ENCODE measurements at places on chromosomes 1 and 21.
A peak's percentile ranks its signal among the peaks of the same experiment; 100 is the strongest.

DNA sequence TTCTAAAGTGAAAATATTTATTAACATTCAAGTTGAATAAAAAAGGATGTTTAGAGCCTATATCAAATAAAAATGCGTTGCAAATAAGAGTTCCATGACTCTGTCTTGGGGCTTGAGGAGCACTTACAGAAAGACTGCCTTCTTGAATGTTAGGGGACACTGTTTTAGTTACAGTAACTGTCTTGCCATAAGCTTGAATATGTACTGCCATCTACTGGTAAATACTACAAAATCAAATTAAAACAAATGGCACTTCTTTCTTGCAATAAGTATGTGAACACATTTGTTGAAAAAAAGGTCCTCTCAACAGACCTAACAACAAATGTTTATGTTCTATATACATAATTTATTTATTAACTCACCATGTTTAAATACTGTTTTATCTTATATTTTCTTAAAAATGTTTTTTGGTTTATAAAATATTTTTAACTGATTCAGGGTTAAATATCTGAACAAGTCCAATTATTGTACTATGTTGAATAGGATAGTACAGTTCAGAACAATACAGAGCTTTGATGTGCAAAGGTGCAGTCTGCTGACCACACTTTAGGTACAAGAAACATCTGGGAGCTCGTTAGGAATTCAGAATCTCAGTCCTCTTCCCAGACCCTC, 199.5 kb downstream of the LRRIQ3 start:
- peak; percentile 10 for DNase-seq

DNA sequence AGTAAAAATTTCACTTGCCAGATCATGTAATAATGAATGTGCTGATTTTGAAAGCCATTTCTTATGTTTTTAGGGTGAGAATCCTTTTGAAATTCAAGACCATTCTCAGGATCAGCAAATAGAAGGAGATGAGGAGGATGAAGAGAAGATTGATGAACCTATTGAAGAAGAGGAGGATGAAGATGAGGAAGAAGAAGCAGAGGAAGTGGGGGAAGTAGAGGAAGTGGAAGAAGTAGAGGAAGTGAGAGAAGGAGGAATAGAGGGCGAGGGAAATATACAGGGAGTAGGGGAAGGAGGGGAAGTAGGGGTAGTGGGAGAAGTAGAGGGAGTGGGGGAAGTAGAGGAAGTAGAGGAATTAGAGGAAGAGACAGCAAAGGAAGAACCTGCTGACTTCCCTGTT, 32.4 kb downstream of the ZNF326 start:
- DNase-seq = no peak

DNA sequence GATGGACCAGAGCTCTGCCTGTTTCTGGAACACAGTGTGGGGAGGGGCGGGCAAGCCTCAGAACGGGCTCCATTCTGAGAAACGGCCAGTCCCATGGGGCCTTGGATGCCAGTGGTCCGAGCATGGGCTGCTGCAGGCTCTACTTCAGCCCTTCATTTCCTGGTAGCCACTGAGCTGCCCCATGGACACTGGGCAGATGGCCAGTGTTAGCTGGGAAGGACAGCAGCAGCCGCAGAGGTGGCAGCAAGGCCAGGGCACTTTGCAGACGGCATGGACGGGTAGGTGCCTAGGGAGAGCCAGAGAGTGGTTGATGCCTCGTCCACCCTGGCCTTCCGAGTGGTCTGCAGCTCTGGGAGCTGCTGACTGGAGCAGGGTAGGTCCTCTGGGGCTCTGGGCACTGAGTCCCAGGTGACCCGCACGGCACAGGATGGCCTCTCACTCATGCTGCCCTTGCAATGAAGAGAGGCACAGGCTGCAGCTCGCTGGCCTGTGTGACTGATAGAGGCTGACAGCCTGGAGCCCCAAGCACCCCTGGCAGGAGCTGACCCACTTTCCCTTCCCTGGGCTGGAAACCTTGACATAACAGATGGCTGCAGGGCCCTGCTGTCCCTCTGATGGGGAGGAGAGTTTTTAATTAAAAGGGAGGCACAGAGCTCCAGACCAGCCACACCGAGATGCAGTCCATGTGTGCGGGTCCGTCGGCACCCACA, 87.7 kb upstream of the COL6A1 start:
- no peak for DNase-seq

- DNase-seq = no peak
These were observed 28.0 kb downstream of the ARHGAP29 start for GRCh38 chr1:94209425-94209824.

GRCh38 chr21:45154511-45155508, 80.4 kb downstream of the ADARB1 start:
- DNase-seq = no peak

DNA sequence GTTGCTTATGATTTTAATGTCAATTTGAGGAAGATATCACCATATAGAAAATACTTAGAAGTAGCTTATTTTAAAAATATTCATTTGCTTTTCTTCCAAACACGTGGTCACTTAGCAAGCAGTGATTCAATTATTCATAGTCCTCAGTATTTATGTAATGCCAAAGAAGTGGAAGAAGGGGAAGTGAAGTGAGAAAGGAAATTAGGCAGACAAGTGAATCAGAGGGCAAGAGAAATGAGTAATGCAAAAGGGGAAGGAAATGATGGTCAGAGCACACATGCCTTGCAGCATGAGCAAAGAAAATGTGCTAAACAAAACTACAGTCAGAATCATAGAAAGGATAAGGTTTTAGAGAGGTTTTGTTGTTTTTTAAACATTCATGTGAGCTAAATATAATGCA, 31.8 kb downstream of the SDCCAG8 start:
- DNase-seq = no peak

GRCh38 chr1:51294566-51295184, 35.7 kb downstream of the TTC39A start:
- no peak for DNase-seq

DNA sequence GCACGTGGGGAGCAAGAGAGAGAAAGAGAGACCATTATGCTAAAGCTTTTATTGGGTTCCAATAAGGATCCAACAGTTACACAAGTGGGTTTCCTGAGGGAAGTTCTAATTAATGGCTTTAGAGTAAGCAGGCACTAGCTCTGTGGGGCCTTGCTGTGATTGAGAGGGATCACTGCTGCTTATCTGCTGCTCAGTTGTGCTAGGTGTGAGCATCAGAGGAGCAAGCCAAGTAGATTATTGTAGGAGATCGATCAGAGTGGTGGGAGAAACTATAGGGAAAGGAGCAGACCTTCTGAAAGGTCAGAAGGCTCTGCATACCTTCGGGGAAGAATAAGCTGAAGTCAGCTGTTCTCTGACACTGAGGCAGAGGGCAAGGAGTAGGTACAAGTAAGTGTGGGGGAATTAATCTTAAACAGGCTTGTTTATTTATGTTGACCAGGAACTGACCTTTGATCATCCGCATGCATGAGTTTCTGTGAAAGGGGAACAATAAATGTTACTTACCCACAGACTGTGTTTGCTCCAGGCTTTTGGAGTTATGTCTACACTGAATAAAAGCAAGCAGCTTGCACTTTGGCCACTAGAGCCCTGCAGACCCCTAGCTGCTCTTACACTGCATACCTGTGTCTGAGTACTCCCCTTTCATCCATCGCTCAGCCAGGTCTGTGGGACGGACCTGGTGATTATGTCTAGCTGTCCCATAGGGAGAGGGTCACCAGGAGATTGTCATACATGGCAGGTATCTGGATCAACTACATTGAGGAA, 89.7 kb downstream of the TNNI3K start:
- no peak for DNase-seq

GRCh38 chr1:74857676-74858075, 124.7 kb downstream of the TYW3 start:
- DNase-seq = no peak

GRCh38 chr1:197210426-197210825, 57.6 kb upstream of the CRB1 start:
- DNase-seq = no peak

GRCh38 chr1:30354410-30354809, 369.0 kb downstream of the MATN1 start:
- DNase-seq = no peak

DNA sequence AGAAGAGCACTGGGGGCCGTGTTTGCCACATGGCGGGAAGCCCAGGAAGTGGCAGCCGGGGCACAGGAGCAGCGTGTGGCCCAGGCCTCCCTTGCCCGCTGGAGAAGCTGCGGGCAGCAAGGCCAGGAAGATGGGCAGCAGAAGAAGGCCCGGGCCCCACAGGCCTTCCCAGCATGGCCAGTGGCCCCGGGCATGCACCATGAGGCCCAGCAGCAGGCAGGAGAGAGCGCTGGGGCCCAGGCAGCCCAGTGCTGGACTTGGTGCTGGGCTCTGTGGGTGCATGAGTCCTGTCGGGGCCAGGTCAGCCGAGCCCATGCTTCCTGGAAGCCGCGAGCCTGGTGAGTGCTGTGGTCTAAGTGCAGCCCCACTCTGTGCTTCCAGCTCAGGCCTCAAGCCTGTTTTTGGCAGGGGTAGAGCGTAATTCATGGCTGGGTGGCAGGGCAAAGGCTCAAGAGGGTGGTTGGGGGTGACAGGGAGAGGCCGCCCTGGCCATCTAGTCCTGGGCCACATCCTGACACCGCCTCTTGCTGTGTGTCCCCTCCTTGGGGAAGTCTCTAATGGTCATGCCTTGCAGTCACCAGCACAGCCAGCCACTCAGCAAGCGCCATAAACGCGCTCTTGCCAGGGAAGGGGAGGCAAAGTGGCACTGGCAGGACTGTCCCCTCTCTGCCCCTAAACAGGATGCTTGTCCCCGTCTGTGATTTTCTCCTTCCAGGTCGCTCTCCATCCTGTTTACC, 21.3 kb downstream of the MTHFR start:
- no peak for DNase-seq

DNA sequence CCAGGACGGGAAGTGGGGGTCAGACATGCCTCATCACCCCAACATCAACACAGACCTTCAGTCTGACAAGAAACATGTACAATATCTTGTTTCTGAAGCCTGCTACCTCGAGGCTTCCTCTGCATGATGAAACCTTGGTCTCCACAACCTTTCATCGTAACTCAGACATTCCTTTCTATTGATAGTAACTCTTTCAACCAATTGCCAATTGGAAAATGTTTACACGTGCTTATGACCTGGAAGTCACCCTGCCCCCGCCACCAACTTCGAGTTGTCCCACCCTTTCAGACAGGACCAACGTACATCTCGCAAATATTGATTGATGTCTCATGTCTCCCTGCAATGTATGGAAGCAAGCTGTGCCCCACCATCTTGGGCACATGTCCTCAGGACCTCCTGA, 159.5 kb downstream of the ETS2 start:
- DNase-seq = no peak

- DNase-seq = no peak
These were observed 49.6 kb downstream of the INTS7 start for GRCh38 chr1:211985556-211986264.

DNA sequence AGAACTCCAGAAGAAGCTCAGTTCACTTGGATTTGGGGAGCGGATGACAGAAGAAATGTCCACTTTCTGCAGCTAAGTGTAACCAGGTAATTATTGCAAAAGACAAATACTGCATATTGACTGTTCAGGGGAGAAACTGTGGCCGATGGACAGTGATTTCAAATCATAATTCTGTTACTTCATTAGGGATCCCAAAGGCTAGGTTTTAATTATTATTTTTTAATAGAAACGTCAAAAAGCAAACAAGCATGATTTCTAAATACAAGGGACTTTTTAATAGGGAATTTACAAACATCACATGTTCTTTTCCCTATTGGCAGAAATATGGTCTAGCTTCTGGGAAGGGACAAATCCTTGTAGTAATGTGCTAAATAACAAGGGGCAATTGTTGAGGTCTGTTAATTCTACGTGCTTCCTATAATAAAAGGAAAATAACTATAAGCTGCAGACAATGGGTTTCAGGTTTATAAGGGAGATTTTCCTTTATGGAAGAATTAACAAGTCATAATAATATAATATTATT, 15.5 kb downstream of the DIPK1A start:
- no peak for DNase-seq

- no peak for DNase-seq
These were observed 55.4 kb upstream of the GREM2 start for GRCh38 chr1:240667351-240667750.

- no peak for DNase-seq
These were observed 6.8 kb upstream of the INAVA start for GRCh38 chr1:200887772-200888348.

DNA sequence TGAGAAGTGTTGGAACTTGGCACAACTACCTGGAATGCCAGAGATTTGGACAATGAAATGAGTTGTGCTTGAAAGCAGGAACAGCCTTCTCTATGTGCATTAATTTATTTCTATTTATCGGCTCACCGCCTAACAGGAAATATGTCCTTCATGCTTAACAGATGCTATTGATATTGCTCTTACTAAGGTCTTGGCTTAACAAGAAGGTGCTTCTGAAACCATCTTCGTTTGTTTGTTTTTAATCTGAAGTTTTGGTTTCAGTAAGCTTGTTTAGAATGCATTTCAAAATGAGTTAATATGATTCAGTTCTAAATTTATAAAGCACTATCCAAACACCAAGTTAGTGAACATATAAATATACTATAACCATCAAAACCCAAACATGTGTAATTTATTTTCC, 898.3 kb upstream of the B3GALT2 start:
- no peak for DNase-seq

DNA sequence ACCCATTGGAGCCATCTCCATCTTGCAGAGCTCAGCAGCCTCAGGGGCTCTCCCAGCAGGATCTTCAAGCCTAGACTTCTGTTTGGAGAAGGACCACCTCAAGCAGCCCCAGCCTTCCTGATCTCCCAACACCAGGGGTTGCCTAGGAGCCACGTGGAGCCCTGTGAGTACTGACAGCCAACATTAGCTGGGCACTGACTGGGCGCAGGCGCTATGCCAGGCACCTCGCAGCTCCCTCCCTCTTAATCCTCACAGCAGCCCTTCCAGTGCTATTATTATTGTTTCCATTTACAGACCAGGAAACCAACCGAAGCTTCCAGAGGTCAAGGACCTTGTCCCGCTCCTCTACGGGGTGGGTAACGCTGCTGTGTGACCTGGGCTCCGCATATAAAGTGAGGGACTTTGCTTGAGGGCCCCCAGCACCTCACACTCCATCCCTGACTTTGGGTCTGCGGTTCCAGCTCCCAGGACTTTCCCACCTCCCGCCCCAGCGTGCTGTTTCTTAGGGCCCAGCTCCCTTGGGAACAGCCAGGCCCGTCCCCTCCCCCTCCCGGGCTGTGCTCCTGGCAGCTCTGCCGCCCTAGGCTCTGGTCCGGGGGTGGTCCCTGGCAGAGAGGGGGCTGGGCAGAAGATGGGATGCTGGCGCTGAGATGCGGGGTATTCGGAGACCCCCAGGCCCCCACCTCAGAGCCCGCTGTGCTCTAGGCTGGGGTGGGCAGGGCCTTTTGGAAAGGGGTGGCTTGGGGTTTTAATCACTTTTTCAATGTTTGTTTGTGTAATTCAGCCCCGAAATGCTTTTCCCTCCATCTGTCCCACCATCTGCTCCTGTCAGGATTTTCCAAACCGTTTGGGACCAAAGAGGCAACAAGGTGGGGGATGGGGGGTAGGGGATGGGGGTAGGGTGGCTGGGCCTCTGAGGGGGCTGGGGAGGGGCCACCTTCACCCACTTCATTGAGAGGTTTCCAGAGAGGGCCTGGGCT, 4.1 kb upstream of the HPCA start:
- no peak for DNase-seq

All from renal cortex interstitium (tissue), 15 donors.